Activated T-helper 2 cell treated with anti-CD3 and anti-CD28 coated beads, Interferon-gamma antibody, Interleukin-2, Interleukin-4, amounts not matched to agents 10 μg/mL and 5 μg/mL and 100 μg/mL, durations not matched to agents 14 hours and 24 hours and 36 hours (primary cell): ENCODE measurements at places on chromosomes 1 and 21. TPM values are rescaled to one million over a fixed set of nuclear protein-coding genes. Genes with fewer than 3 reads are reported as not detected.

EPRS1 gene
- 163 and 176 TPM in 2 replicates for total RNA-seq

PEX10 gene
- total RNA-seq = 17.6 and 18.2 TPM in 2 replicates

POU3F1 gene
- 0.32 and 0.48 TPM in 2 replicates for total RNA-seq

KCNJ15 gene
- total RNA-seq = 0.27 and 0.60 TPM in 2 replicates

THEM5 gene
- total RNA-seq = not detected in 2 replicates

SAMSN1 gene
- 73.0 and 79.0 TPM in 2 replicates for total RNA-seq

DNA sequence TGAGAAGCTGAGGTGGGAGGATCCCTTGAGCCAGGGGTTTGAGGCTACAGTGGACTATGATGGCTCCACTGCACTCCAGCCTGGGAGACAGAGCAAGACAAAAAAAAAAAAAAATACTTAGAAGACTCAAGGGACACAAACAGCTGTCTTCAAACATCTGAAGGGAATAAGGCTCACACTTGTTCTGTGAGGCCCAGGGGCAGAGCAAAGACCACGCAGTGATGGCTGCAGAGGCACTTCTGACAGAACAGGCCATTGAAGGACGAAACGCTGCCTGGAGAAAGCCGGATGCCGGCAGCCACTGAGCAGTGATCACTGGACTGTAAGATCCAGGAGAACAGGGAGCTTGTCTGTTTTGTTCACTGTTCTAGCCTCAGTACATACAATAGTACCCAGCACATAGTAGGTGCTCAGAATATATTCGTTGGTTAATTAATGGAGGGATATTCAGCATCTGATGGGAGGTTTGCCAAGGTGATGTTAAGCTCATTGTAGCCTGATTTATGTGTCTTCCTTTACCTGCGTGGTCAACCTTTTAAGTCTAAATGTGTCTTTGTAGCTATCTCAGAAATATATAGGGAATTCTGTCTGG is 12.1 kb upstream of the NDC1 start:
- DNase-seq = no peak

DNA sequence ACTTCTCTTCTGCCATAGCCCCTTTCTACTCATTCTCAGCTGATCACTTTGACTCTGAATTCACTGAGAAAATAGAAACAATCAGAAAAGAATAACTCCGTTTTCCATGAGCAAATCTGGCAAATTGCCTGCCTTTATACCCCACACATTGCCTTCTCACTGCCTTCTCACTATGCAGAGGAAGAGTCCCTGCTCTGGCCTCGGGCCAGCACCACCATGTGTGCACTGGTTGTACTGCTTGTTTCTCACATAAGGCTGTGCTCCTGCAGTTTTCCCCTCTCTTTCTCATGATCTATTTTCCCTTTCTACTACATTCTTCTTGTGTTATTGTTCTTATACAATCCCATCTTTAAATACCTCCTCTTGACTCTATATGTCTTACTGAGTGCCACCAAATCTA is 2.3 kb upstream of the HMGCS2 start:
- no peak for DNase-seq

DNA sequence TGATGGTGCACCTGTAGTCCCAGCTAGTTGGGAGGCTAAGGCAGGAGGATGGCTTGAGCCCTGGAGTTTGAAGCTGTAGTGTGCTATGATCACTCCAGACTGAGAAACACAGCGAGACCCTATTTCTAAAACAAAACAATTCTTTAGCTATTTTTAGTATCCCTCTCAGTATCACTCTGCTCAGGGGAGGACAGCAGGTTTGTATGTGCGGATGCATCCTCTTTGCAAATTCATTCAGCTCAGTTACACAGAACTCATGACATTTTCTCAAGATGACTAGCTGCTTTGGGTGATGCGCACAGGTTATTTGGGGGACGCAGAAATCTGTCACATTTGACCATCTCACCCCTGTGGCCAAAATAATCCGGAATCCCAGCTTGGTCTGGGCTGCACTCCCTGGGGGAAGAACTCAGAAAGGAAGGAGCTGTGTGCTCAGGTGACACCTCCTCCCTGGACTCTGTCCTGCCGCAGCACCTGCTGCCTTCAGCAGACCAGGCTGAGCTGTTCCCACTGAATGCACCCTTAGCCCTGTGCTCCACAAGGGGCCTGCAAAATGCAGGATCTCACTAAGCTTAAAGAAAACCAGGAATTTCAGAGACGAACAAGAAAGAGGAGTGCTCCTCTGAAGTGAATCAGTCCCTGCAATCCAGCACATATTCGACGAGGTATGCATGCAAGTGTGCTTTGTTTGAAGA is 89.5 kb upstream of the PGBD5 start:
- DNase-seq = no peak

DNA sequence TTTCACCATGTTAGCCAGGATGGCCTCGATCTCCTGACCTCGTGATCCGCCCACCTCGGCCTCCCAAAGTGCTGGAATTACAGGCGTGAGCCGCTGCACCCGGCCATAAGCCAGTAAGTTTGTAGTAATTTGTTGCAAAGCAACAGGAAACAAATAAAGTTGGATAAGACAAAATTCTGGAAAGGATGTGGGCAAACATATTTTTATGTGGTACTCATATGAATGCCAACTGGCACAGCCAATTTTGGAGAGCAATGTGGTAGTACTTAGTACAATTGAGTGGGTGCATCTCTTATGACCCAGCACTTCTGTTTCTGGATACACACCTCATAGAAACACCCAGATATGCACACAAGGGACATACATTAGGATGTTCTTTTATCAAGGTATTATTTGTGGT is 8.4 kb upstream of the IL12RB2 start:
- no peak for DNase-seq

DNA sequence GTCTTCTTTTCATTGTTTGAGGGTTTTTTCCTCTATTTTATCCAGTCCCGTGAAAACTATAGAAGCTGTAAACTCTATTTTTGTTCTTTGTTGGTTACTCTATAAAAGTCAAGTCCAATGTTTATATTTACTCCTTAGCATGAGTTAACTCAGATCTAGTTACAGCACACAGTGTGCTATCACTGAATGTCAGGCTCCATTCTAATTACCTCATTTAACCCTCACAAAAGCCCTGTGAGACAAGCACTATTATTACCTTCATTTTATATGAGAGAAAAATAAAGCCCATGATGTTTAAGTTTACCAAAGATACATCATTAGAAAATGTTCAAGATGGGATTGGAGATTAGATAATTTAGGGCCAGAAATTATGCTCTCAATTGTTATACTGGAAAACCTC is 251.4 kb upstream of the SNX7 start:
- DNase-seq = no peak

DNA sequence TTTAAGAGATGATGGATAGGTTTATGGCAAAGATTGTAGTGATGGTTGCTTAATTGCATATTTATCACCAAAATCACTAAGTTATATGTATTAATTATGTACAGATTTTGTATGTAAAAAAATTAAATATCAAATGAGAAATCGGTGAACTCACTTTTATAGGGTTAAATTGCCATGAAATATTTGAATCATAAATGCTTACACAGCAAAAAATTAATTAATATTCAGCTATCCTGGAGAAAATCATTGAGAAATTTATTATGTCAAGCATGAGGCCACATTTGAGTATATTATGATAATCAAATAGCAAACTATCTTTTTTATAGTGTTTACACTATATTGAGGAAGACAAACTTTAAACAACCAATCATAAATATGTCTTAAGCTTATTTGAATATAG is 239.4 kb upstream of the BRINP3 start:
- DNase-seq = no peak

DNA sequence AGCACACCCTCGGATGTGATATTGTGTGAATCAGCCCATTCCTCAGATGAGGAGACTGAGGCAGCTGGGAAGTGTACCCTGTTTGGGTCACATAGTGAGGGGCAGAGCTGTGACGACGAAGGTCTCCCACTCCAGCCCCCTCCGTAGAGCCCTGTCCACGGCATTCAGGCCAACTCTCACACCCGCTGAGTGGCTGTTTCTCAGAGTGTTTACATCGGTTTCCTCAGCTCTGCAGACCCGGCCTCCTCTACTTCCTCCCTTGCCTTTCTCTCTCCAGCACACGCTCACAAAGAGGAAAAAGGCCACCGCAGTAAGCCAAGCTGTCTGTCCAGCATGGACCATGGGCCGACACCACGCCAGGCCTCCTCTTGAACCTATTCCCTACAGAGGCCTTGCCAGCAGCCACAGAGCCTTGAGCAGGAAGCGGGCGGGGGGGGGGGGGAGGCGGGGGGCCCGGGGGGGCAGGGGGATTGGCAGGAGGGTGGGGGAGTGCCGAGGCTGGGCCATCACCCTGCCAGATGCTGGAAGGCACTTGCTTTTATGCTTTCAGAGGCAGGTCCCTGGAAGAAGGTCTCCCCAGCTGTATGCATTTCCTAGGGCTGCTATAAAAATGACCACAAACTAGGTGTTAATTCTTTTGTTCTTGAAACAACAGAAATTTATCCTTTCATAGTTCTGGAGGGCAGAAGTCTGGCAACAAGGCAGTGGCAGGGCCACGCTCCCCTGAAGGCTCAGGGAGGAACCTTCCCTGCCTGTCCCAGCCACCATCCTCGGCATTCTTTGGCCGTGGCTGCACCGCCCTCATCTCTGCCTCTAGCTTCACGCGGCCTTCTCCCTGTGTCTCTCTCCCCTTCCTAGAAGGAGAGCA is 178.4 kb downstream of the PSMG1 start:
- DNase-seq = no peak

GRCh38 chr1:179786815-179787685 is 44.0 kb downstream of the FAM163A start:
- no peak for DNase-seq

- DNase-seq = no peak
Measured at GRCh38 chr1:197065559-197065958, 1.5 kb downstream of the F13B start.

DNA sequence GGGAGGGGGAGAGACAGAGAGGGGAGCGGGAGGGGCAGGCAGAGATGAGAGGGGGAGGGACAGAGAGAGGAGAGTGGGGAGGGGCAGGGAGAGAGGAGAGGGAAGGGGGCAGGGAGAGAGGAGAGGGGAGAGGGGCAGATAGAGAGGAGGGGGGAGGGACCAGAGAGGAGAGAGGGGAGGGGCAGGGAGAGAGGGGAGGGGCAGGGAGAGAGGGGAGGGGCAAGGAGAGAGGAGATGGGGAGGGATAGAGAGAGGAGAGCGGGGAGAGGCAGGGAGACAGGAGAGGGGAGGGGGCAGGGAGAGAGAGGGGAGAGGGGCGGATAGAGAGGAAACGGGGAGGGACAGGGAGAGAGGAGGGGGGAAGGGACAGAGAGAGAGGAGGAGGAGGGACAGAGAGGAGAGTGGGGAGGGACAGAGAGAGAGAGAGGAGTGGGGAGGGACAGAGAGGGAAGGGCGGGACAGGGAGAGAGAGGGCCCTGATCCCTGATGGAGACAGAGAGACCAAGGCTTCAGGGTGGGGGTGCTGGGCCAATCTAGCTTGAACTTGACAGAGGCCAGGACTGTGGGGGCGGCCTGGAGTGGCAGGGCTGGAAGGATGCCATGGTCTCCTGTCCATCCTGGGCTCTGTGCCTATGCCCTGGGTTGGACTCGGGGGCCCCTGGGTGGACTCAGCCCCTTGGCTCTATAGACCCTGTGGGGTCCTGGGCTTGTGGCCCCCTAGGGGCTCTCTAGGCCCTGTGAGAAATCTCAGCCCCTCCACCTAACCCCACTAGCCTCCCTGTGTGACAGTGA is 43.6 kb downstream of the DMRTB1 start:
- no peak for DNase-seq
